Natural killer cell treated with Interleukin-12 subunit alpha and Interleukin-12 subunit beta and Interleukin-15 and Interleukin-18, amount 100 ng/mL, for 72 hours (primary cell): ENCODE measurements at places on chromosomes 16 and 17.
A peak's percentile ranks its signal among the peaks of the same experiment; 100 is the strongest.

- DNase-seq, result no peak
Measured at GRCh38 chr17:67531291-67531690, 154.2 kb downstream of the PITPNC1 start.

GRCh38 chr17:17645961-17646360, 35.3 kb upstream of the RAI1 start:
- DNase-seq, result no peak

DNA sequence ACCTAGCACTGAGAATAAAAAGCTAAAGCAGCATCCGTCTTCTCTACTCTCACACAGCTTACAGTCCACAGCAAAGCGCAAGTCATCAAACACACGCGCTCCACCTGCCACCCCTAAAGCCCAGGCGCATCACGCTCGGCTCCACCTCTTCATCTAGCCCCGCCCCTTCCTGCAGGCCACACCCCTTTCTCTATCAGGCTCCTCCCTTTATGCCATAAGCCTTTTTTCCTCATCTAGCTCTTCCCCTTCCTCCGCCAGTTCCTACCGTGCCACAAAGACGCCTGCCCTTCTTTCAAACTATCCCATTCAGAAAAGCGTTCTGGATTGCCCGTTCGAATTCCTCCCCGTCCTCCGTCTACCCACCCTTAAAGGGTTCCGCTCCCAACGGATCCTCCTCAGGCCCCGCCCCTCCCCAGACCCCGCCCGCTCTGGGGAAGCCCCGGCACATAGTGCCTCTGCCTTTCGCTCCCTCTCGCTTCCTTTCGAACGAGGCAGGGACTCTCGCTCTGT, 417 bp downstream of the C16orf46 start:
- DNase-seq, result peak; percentile 82

GRCh38 chr17:58321571-58322525, 6.7 kb downstream of the TSPOAP1 start:
- no peak for DNase-seq

DNA sequence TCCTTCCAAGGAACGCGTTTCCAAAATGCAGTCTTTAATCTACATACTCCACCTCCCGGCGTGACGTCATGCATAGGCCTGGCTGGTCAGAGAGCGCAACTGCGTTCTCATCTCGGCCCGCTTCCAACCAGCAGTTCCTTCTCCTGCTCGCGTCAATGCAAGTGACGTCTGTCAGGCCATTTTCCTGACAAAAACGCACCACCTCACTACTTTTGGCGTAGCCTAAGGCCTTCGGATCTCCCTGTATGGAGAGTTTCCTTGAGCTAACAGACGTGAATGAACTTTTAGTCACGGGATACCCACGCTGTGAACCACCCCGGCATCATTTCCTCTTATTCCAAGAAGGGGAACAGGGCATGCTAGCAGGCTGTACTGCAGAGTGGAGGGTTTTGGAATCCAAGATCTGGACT, 25.0 kb downstream of the TEX14 start:
- no peak for DNase-seq

DNA sequence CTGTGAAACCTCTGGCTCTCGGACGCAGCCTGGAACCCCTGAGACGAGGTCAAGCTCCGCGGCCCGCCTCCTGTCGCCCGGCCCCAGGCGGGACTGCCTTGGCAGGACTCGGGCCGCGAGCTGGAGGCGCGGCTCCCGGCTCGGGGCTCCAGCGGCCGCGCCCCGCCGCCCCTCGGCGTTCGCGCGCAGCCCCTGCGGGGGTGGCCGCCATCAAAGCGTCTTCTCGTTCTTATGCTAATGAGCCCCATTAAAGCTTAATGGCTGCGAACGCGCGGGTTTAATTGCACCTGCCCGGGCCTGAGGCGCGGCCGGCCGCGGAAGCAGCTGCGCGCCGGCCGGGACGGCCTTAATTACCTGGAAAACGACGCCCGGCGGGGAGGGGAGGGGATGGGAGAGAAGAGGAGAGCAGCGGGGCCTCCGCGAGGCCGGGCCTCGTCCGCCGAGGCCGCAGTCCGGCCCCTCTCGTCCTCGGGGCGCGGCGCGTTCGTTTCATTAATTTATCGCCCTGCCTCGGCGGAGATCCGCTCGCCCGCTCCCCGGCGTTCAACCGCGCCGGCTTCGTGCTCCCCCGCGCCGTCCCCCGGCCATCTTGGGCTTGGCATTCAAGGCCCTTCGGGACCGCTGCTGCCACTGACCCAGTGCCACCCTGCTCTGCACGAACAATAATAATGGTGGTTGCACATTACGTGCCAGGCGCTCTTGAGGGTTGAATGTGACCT, 19.2 kb downstream of the RAI1 start:
- no peak for DNase-seq

GRCh38 chr17:42748908-42749798, 4.3 kb upstream of the EZH1 start:
- no peak for DNase-seq

- no peak for DNase-seq
Measured at GRCh38 chr17:41296846-41297245, 5.8 kb downstream of the KRTAP29-1 start.
